COR-L47 (cell line): ENCODE measurements at places on chromosomes 1 and 21.

- DNase-seq: no peak
Observed at GRCh38 chr1:160519642-160520435, 3.2 kb downstream of the SLAMF6 start.

- DNase-seq: no peak
Observed at GRCh38 chr1:101165954-101166353, 70.9 kb upstream of the S1PR1 start.

DNA sequence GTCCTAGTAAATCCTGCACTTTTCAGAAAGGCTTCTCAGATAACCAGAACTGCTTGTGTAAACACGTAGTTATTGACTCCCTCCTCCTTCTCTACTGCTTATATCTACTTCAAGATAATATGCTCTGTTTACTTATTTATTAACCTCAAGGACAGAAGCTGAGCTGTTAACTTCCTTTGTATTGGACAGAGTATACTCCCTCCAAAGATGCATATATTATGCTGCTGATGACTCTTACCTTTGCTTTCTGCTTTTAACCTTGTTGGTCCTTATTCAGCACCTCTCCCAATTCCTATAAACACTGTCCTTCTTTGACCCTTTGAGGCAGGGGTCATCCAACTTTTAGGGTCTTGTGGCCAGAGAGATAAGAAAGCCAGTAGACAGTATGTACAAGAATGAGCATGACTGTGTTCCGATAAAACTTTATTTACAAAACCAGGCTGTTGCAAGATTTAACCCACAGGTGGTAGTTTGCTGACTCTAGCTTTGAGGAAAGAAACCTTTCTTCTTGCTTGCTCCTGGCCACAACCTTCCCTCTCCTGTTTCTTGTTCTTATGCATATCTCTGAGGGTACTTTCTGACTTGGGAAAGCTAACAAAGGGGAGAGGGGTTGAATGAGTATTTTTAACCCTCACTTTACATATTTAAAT lies 4.9 kb downstream of the TPM3 start:
- no peak for DNase-seq

GRCh38 chr1:67614511-67614934 lies 70.5 kb upstream of the GADD45A start:
- DNase-seq: no peak

DNA sequence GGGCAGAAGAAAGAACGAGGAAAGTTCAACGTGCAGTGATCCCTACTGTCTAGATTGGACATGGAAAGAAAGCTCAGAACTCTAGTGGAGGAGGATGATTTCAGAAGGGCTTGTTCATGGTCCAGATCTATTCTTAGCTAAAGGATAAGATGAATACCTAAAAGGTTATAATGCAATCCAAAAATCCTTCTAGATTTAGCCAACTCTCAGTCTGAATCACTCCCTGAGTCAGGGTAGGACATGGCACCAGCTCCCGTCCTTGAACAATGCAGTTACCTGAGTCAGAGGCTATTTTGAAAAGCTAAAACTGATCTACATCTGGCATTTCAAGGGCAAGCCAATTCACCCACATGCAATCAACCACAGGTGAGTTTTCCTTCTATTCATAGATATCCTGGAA lies 38.8 kb upstream of the HIVEP3 start:
- DNase-seq: no peak

DNA sequence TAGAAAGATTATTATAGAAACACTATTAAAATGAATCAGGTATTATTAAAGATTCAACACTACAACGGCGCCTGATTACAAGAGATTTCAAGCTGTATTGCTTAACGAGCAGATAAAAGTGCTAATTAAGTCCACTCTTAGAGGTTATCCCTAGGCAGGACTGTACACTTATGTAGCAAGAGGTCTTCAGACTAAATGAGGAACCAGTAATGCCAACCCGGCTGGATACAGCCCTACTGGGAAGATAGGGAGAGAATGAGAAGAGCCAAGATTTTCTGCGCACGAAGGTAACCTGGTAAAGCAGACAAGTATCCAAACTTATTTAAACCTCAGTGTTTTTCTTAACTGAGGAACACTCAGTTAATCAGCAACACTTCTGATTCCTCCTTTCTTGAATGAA lies 115.7 kb upstream of the HIVEP3 start:
- no peak for DNase-seq

- peak; percentile 43 for DNase-seq
Observed at GRCh38 chr1:37795340-37796125, 1.9 kb downstream of the MANEAL start.

- no peak for DNase-seq
Observed at GRCh38 chr1:62926681-62927252, 142.8 kb downstream of the ATG4C start.

GRCh38 chr1:183884526-183884925 lies 79.6 kb downstream of the RGL1 start:
- no peak for DNase-seq

- DNase-seq: peak; percentile 49
Observed at GRCh38 chr21:18369115-18369514, 34.5 kb downstream of the TMPRSS15 start.

DNA sequence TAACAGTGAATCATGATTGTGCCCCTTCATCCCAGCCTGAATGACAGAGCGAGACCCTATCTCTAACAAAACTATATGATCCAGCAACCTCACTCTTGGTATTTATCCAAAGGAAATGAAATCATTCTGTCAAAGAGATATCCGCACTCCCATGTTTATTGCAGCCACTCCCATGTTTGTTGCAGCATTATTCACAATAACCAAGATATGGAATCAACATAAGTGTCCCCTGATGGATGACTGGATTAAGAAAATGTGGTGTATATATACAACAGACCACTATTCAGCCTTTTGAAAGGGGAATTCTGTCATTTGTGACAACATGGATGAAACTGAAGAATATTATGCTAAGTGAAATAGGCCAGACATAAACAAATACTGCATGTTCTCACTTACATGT lies 44.4 kb downstream of the TRMT1L start:
- no peak for DNase-seq

- DNase-seq: no peak
Observed at GRCh38 chr1:98698625-98699024, 37.1 kb downstream of the SNX7 start.

- no peak for DNase-seq
Observed at GRCh38 chr1:228349701-228350171, 56.9 kb downstream of the TRIM11 start.

- DNase-seq: no peak
Observed at GRCh38 chr1:187809549-187809948, 980.8 kb downstream of the PLA2G4A start.

- DNase-seq: no peak
Observed at GRCh38 chr1:230867101-230867902, 1.0 kb downstream of the C1orf198 start.

GRCh38 chr1:84001501-84001900 lies 2.6 kb upstream of the TTLL7 start:
- no peak for DNase-seq

DNA sequence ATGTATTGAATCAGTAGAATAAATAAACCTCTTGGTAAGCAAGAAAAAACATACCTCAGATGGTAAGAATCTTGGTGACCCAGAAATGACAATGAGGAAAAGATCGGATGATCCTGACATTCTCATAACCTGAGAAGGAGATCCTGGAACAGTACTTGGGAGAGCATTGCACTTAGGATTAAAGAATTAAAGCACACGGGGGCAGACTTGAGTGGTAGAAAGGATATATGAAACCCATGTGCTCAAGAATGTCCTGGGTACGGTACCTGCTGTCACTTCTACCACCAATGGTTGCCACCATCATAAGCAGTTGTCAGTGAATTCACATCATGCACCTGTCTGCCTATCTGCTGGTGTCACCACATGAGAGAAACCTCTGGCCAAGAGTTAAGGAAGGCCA lies 108.9 kb upstream of the GJB5 start:
- DNase-seq: no peak

DNA sequence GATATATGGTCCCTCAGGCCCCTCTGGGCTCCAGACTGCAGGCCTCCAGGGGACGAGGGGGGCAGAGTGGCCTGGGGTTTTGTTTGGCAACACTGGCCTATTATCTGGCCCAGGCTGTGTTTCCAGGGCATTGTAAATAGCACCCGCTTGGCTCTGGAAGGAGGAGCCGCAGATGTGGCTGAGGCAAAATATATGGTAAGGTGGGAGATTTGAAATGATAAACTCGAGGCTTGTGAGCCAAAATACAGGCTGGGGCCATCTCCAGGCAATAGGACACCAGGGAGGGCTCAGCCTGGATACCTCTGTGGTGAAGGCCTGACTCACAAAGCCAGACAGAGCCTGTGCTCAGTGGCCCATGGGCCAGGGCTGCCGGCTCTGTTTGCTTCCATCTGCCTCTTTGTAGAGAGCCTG lies 14.0 kb downstream of the NAV1 start:
- DNase-seq: peak; percentile 29

- DNase-seq: no peak
Observed at GRCh38 chr1:186518822-186519381, 58.0 kb upstream of the PDC start.

GRCh38 chr1:234253732-234254131 lies 119.5 kb upstream of the COA6 start:
- DNase-seq: no peak

- DNase-seq: no peak
Observed at GRCh38 chr1:150557065-150557600, 7.9 kb downstream of the ADAMTSL4 start.

DNA sequence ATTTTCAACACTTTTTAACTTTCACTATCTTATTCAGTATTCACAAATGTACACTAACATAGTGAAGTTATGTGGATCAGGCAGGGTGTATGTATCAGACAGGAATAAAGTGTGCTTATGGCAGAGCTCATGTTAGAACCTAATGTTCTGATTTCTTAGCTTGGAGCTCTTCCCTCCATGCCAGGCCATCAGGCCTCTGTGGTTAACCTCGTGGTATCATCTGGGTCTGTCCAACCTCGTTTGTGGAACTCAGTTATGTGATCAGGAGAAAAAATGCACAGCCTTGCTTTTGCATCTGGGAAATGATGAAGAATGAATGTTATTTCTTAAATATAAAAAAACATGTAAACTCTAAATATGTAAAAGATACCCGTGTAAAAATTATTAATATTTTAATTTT lies 86.9 kb downstream of the MPZL1 start:
- no peak for DNase-seq

DNA sequence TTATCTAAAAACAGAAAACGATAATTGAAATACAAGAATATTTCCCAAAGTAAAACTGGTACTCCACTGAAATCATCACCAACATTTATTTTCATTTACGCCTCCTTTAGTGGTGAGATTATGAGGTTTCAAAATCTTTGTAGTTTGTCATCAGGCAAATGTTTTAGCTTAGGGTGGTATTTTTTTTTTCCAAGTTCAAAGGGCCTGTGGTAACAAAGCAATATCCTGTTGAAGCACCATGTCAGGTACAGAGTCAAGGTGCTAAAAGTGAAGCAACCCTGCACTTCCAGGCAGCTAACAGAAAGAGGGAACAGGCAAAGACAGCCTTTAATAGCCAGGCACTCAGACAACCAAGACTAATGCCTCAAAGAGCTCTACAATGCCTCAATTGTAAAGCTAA lies 89.2 kb downstream of the JAK1 start:
- no peak for DNase-seq

GRCh38 chr1:232462213-232462612 lies 167.7 kb downstream of the SIPA1L2 start:
- DNase-seq: no peak

GRCh38 chr21:16912075-16912474 lies 600.8 kb upstream of the CXADR start:
- no peak for DNase-seq

- DNase-seq: peak; percentile 35
Observed at GRCh38 chr1:180863158-180863775, 49.4 kb upstream of the KIAA1614 start.

GRCh38 chr1:59765011-59765730 lies 49.6 kb upstream of the HOOK1 start:
- DNase-seq: peak; percentile 88

DNA sequence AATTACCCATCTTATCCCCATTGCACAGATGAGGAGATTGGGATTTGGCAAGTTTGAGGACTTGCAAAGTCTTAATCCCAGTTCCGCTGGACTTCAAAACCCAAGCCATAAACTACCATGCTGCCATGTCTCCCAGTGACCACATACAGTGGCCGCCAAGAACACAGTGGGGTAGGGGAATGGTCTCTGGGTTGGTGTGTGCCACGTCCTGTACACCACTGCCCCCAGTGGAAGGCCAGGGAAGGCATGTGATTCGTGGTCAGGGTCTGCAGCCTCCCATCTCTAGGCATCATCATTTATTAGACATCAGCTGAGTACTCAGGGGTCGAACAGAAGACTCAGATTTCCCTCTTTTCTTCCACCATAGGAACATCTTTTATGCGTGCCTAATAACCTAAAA lies 76.0 kb downstream of the MAN1C1 start:
- DNase-seq: no peak

DNA sequence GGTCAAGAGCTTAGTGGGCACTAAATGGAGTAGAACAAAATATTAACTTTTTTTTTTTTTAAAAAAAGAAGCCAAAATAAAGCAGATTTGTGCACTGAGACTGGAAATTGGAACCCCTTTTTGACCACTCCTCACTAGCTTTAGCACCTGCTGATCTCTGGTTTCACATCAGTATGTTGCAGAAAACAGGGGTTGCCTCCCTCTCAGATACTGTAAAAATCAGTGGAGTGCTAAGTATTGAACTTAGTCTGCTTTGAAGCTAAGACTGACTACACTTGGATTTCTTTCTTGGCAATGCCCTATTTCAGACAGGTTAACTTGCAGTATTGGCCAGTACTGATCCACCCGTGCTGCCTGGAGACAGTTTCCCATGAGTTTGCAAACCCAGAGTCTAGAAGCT lies 2.7 kb upstream of the KIAA0040 start:
- DNase-seq: no peak

GRCh38 chr1:82795508-82796149 lies 994.9 kb downstream of the ADGRL2 start:
- DNase-seq: no peak

DNA sequence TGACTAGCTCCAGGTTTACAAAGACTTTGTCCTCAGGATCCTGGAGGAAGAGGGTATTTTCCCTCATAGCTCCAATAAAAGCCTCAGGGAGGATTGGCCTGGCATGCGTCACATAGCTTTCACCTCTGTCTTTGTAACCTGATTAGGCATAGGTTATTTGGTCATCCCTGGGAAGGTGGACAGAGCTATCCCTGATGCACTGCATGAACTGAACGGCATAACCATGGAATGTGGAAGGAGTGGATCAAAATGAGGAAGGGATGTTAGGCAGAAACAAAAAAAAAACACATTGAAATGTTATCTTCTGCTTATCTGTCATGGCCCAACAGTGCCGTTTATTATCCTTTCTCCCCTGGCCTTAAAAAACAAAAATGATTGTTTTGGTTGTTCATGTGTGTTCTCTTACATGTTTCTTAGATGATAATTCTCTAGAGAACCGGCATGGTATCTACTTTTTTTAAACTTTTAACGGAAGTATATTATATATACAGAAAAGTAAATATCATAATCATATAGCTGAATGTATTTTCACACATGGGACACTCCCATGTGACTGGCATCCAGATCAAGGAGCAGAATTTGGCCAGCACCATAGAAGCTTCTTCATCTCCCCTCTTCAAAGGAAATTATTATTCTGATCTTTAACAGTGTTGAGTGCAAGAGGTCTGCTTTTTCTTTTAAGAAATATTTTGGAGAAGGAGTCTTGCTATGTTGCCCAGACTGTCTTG lies 85.3 kb downstream of the RPS6KC1 start:
- no peak for DNase-seq

- no peak for DNase-seq
Observed at GRCh38 chr1:245786948-245787347, 632.2 kb downstream of the KIF26B start.

GRCh38 chr1:218030846-218031245 lies 254.2 kb upstream of the RRP15 start:
- peak; percentile 36 for DNase-seq

- DNase-seq: no peak
Observed at GRCh38 chr1:103142461-103142860, 34.1 kb upstream of the COL11A1 start.

GRCh38 chr1:119893827-119894700 lies 2.3 kb downstream of the ADAM30 start:
- DNase-seq: no peak
